Upper lobe of left lung (tissue), 6 donors: ENCODE measurements at places on chromosomes 1 and 21.

GRCh38 chr1:100164216-100164615 lies 13.8 kb downstream of the LRRC39 start:
- DNase-seq, result no peak

DNA sequence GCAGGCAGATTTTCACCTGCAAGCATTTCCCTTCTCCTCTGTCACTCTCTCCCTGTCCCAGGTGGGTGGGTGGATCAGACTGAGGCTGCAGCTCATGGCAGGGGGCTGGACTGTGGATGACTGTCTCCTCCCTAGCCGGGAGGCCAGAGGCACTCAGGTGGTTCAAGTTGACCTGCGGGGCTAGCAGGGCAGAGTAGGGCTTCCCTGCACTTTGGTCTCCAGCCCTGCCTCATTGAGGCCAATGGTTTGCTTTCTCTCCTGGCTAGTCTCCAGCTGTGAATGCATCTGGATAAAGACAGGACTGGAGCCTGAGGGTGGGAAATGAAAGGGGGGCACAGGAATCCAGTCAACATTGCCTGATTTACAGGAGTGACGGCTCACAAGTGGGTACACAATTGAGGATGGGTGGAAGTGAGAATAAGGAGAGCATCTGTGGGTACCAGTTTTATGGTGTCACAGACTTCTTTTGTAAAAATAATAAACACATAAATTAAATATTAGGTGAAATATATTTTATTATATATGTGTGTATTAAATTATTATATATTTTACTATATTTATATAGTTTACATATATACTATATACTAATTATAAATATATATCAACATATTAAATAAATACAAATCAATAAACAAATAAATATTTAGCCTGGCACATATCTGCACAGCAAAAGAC lies 25.6 kb downstream of the RUNX1 start:
- no peak for DNase-seq

DNA sequence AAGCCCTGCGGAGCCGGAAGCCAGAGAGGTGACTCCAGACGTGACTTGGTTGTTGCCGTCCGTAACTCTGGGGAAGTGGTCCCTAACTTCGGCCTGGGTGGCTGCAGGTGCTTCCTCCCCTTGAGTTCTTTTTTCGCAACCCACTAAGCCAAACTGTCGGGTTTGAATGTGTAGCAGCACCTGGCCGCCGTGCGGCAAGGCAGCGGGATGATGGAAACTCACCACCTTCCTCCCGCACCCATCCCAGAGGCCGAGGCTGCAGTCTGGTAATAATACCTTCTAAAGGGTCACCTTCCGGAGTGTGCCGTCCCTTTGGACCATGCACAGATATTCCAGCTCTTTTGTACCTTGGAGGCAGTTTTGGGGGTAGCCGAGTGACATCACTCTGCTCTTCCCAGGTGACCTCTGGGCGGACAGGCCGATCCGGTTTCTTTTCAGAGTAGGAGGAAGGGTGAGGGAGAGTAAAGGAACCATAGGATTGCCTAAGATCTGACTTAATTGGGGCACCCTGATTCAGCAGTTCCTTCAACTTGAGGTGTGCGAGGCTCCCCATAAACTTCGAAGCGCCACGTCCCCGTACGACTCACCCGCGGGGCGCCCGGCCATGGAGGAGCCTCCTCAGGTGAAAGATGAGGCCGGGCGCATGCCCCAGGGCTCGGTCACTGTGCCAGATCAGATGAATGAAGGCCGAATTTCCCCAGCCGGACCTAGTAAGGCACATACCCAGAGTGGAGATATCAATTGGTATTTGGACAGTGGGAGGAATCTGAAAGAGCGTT lies 1.0 kb downstream of the KCNK1 start:
- DNase-seq, result no peak

- DNase-seq, result no peak
Measured at GRCh38 chr1:51203121-51203873, 32.8 kb upstream of the RNF11 start.

GRCh38 chr1:22932803-22933470 lies 39.7 kb downstream of the LACTBL1 start:
- DNase-seq, result peak; percentile 2

DNA sequence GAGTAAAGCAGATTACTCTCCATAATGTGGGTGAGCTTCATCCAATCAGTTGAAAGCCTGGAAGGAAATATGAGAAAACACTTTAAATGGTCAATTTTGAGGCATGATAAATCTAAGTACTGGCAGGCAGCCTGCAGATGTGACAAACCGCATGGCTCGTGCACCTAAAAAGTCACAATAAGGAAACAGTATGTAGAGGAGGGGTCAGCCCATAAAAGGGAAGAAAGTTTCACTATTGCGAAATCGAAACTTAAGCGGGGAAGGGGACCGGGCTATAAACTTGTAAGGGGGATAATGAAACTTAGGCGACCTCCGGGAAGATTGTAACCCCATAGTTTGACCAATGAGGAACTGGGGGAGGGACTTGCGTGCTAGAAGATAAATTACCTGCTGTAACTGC lies 109.8 kb downstream of the PLPPR4 start:
- DNase-seq, result no peak

- no peak for DNase-seq
Measured at GRCh38 chr1:42479621-42480020, 16.5 kb downstream of the CCDC30 start.

GRCh38 chr1:16146279-16147155 lies 9.4 kb downstream of the EPHA2 start:
- peak; percentile 72 for DNase-seq
